Activated CD8-positive, alpha-beta T cell treated with anti-CD3 and anti-CD28 coated beads for 36 hours (primary cell): ENCODE measurements at places on chromosomes 11 and 22.

DNA sequence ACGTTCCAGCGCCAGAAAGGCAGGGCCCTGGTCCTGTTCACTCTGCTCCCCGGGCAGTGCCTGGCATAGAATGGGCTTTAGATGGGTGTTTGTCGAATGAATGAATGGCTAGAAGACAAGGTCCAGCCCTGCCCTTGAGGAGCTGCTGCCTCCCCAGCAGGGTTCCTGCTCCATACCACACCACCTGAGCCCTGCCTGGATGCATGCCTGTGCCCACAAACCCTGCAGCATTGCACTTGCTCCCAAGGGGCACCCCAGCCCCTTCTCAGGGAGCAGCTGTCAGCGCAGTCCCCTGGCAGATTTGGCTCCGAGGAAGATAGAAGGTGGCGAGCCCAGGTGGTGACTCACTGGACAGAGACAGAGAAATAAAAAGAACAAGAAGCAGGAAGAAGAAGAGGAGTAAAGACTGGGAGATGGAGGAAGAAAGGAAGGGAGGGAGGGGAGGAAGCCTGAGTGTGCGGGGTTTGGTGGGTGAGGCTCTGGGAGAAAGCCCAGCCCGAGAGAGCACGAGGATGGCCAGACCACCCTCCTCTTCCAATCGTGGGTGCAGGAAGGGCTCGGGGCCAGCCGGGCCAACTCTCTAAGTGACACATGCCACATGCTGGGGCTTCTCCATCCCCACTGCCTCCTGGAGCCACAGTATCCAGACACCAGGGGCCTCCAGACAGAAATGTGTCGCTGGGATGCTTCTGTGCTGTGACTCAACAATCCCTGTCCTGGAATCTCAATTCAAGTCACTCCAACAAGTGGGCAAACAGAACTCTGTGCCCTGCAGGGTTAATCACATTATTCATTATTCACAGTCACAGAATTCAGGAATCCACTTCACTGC lies 1474.3 kb downstream of the BRD1 start:
- H3K4me3 ChIP-seq, result no peak overlapping the region
- H3K27ac ChIP-seq, result no peak overlapping the region
- no peaks in the 10 kb centered on the region for H3K4me1 ChIP-seq
- H3K36me3 ChIP-seq, result no peaks in the 10 kb centered on the region
- peaks cover 6% of the 10 kb centered on the region for H3K27me3 ChIP-seq

DNA sequence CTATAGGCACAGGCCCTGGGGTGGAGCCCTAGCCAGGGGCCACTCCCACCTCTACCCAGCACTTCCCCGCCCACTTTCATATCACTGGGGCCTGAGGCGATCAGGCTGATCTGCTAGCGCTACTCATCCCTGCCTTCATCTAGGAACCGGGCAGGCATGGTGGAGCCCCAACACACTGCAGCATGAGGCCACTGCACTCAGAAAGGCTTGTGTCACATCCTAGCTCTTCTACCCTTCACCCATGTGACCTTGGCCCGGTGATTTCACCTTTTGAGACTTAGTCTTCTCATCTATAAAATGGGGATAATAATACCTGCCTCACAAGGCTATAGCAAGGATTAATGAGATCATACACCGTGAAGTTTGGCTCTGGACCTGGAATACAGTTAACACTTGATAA lies 18.1 kb upstream of the GDPD5 start:
- no peak overlapping the region for H3K27ac ChIP-seq
- no peak for DNase-seq
- no peak overlapping the region for H3K4me3 ChIP-seq
- no peaks in the 10 kb centered on the region for H3K36me3 ChIP-seq

DNA sequence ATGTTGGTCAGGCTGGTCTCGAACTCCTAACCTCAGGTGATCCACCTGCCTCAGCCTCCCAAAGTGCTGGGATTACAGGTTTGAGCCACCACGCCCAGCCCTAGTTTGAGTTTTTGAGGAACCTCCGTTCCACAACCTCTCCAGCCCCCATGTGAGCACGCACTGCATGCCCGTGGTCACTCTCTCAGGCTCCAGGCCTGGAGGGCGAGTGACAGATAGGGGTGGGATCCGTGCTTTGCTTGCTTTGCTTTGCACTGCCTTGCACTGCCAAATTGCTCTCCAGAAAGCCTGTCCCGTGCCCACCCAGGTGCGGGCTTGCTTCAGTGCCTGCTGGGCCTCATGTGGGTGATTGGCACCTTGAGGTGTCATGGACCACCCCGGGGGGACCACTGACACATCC lies 29.9 kb downstream of the FGF4 start:
- H3K27me3 ChIP-seq, result peaks cover 6% of the 10 kb centered on the region
- no peak overlapping the region for H3K27ac ChIP-seq
- H3K4me1 ChIP-seq, result no peaks in the 10 kb centered on the region
- no peak for DNase-seq
- H3K4me3 ChIP-seq, result no peak overlapping the region
- H3K36me3 ChIP-seq, result no peaks in the 10 kb centered on the region

DNA sequence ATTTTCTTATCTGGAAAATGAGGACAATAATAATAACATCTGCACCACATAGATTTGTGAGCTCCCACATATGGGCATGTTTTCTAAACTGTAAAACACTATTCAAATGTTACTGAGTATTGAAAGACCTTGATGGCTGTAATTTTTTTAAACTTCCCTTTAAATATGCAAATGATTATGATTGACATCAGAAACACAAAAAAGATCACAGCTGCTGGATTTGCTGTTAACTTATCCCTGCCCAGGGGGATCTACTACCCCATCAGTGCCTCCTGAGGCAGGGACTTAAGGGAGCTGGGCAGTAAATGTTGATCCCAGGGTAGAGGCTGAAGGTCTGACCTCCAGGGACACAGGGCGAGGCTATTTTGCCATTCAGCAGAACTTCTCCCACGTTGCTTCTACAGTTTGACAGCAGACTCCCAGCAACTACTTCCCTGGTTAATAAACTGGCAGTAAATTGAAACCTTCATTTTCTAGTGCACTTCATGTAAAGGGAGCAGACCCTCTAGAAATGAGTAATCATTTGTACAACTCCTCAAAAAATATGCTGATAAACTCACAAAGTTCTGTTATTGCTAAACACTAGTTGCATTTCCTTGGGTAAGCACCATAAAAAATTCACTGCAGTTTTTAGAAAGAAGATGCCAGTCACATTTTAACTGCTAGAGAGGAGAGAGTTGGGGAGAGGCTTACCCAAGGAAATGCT lies 20.3 kb downstream of the TMPRSS5 start:
- H3K27me3 ChIP-seq, result no peaks in the 10 kb centered on the region
- H3K36me3 ChIP-seq, result no peaks in the 10 kb centered on the region
- H3K27ac ChIP-seq, result no peak overlapping the region
- no peaks in the 10 kb centered on the region for H3K4me1 ChIP-seq
- DNase-seq, result no peak
- no peak overlapping the region for H3K4me3 ChIP-seq

GRCh38 chr11:71120471-71120896 lies 131.9 kb downstream of the SHANK2 start:
- no peaks in the 10 kb centered on the region for H3K4me1 ChIP-seq
- H3K27me3 ChIP-seq, result peaks cover 16% of the 10 kb centered on the region
- no peaks in the 10 kb centered on the region for H3K36me3 ChIP-seq
- no peak overlapping the region for H3K4me3 ChIP-seq
- peak; percentile 9 for DNase-seq

GRCh38 chr22:42269432-42270175 lies 849 bp downstream of the TCF20 start:
- peak; percentile 83 for DNase-seq
- no peaks in the 10 kb centered on the region for H3K27me3 ChIP-seq

DNA sequence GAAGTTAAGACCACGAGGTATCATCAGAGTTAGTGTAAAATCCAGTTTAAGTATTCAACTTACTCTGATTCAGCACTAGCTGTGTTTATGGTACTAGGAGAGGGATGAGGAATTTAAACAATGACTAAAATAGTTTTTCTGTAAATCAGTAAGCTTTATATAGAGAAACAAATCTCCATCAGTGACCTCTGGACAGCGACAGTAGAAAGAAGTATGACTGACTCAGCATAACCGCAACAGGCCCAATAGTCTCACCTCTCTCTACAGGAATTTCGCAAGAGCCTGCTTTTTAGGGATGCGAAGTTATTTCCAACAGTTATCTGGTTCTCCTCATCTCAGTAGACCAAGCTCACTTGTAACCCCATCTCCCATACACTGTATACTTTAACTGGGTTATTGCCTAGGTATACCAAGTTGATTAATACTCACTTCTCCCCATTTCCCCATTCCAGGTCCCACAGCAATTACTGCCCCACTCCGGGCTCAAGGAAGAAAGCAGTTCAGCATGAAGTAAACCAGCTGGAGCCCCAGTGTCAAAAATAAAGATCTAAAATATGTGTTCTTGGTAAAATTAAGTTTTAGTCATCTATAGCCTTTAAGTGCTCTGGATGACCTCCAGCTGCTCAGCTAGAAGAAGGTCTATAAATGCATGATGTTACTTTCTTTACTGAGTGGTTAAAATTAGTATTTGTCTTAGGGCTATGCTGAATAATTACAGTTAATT lies 770.6 kb upstream of the CCDC90B start:
- H3K4me3 ChIP-seq, result no peak overlapping the region
- DNase-seq, result no peak
- H3K4me1 ChIP-seq, result no peaks in the 10 kb centered on the region
- H3K27ac ChIP-seq, result no peak overlapping the region
- H3K36me3 ChIP-seq, result no peaks in the 10 kb centered on the region
- H3K27me3 ChIP-seq, result no peaks in the 10 kb centered on the region

DNA sequence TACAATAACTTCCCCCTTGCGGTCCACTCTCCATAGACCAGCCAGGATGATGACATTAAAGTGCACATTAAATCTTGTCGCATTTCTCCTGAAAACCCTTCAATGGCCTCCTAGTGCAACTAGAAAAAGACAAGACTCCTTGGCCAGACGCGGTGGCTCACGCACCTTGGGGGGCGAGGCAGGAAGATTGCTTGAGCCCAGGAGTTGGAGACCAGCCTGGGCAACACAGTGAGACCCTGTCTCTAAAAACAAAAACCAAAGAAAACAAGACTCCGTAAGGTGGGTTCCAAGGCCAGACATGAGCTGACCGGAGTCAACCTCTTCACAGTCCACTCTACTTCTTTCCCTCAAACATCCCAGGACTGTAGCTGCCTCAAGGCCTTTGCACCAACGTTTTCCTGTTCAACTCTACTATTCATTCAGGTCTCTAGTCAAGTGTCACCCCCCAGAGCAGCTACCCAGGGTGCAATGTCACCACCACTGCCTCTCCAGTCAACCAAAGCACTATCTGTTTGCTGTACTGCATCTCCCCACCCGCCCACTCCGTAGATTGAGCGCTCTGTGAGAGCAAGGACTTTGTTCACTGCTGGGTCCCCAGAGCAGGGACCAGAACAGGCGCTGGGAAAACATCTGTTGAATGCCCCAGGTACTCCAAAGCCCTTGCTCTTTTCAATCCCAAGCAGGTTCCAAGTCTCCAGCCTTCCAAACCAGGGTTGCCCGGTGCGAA lies 739 bp downstream of the ZMAT5 start:
- peak overlapping the region; percentile 97 for H3K27ac ChIP-seq
- H3K27me3 ChIP-seq, result no peaks in the 10 kb centered on the region
- H3K4me1 ChIP-seq, result peaks cover 30% of the 10 kb centered on the region
- peak; percentile 64 for DNase-seq
- H3K4me3 ChIP-seq, result peak overlapping the region; percentile 99

DNA sequence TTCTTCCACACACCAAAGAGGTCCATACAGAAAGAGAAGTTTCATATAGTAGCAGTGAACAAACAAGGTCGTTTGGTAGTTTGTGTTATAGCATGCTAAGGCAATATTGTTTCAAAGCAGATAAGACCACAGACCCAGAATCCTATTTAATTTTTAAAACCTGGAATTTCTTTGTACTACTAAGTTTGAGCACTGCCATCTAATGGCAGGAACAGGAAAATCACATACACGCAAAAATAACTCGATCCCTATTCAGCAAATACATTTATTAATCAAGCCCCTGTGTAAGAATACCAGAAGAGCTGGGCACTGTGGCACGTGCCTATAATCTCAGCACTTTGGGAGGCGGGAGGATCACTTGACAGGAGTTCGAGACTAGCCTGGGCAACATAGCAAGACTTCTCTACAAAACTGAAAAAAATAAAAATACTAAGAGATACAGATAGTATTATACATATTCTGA lies 2.9 kb upstream of the BTBD10 start:
- H3K36me3 ChIP-seq, result no peaks in the 10 kb centered on the region
- H3K27ac ChIP-seq, result no peak overlapping the region
- DNase-seq, result no peak
- H3K4me3 ChIP-seq, result no peak overlapping the region

DNA sequence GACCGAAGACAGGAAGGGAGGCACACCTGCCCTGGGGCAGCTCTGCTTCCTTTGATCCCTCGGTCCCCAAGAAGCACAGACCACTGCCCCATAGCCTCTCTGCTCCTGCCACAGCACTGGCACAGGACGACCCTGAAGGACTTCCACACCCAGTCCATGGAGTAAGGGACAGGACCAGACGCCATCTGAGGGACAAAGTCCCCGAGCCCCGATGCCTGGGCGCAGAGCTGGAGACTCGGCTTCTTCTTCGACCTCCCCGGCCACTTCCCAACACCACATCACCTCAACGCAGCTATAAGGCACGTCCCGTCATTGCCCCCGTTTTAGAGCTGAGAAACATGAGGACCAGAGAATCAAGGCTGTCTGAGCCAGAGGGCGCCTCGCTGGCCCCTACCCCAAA lies 310.5 kb downstream of the BRD1 start:
- no peaks in the 10 kb centered on the region for H3K36me3 ChIP-seq
- DNase-seq, result no peak
- H3K27ac ChIP-seq, result no peak overlapping the region
- peaks cover 5% of the 10 kb centered on the region for H3K4me1 ChIP-seq
- H3K27me3 ChIP-seq, result peaks cover 5% of the 10 kb centered on the region

- H3K4me3 ChIP-seq, result no peak overlapping the region
- H3K36me3 ChIP-seq, result no peaks in the 10 kb centered on the region
- H3K4me1 ChIP-seq, result peaks cover 3% of the 10 kb centered on the region
- no peak for DNase-seq
- peaks cover 52% of the 10 kb centered on the region for H3K27me3 ChIP-seq
- no peak overlapping the region for H3K27ac ChIP-seq
Observed at GRCh38 chr11:12701811-12702592, 27.8 kb downstream of the TEAD1 start.

- peaks cover 22% of the 10 kb centered on the region for H3K4me1 ChIP-seq
- H3K27ac ChIP-seq, result no peak overlapping the region
- H3K4me3 ChIP-seq, result no peak overlapping the region
- peak; percentile 84 for DNase-seq
- H3K36me3 ChIP-seq, result no peaks in the 10 kb centered on the region
Observed at GRCh38 chr11:65468874-65469333, 29.9 kb upstream of the MALAT1 start.

DNA sequence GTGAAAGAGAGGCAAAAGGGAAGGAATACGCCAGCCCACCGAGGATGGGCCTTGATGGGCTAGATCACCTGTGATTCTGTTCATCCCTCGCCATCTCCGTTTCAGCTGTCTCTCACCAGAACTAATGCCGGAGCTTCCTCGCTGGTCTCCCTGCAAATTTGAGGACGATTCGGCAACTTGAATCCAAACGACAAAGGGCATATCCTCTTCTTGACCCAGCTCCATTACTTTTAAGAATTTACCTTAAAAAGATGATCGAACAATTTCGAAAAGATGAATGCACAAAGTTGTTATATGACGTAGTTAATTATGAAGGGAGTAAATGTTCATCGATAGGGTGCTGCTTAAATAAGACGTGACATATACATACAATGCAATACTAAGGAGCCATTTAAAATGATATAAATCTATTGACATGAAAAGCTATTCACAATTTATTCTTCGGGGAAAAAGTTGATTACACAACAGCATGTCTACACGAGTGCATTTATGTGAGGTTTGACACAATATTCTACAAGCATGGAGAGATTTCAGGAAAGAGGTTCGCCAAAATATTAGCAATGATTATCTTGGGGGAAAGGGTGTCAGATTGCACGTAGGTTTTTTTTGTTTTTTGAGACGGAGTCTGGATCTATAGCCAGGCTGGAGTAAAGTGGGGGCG lies 937 bp upstream of the FAM168A start:
- H3K27me3 ChIP-seq, result no peaks in the 10 kb centered on the region
- DNase-seq, result no peak
